ENCODE measurements at places on chromosomes 13 and 19.

GRCh38 chr13:25469169-25469525 is 97.4 kb downstream of the ATP8A2 start:
- H3K27me3 ChIP-seq: peaks cover 26% of the 10 kb centered on the region
- no peaks in the 10 kb centered on the region for H3K36me3 ChIP-seq
- H3K4me1 ChIP-seq: no peaks in the 10 kb centered on the region
- H3K27ac ChIP-seq: no peak overlapping the region
- no peak for DNase-seq
- no peak overlapping the region for H3K4me3 ChIP-seq

DNA sequence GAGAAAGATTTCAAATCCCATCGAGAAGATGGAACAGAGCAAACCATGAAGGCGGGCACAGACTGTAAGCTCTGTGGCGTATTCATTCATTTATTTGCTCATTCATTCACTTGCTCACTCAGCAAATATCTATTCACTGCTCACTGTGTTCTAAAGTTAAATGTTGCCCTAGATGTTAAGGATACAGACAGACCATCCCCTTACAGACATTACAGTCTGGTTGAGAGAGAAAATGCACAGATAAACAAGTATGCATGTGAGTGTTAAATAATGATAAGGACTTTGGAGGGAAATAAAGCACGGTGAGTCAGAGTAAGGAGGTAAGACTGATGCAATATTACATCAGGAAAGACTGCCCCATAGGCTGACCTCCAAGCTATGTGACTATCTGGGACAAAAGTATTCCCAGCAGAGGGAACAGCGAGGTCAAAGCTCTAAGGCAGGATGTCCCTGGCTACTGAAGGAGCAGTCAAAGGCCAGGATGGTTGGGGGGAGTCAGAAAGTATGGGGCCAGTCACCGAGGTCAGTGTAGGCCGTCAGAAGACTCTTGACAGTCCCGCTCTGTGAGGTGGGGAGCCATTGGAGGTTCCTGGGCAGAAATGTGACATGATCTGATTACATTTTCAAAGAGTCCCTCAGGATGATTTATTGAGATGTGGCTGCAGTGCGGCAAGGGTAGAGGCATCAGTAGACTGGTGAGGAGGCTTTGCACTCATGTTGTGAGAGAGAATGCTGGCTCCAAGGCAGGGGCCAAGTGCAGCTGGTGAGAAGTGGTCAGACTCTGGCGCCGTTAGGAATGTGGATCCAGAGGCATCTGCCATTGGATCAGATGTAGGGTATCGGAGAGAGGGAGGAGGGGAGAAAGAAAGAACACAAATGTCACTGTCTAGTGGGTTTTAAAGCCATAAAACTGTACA is 37.9 kb downstream of the MBNL2 start:
- peak overlapping the region; percentile 64 for H3K27ac ChIP-seq
- H3K27me3 ChIP-seq: no peaks in the 10 kb centered on the region
- no peak overlapping the region for H3K4me3 ChIP-seq
- DNase-seq: no peak
- no peaks in the 10 kb centered on the region for H3K36me3 ChIP-seq

DNA sequence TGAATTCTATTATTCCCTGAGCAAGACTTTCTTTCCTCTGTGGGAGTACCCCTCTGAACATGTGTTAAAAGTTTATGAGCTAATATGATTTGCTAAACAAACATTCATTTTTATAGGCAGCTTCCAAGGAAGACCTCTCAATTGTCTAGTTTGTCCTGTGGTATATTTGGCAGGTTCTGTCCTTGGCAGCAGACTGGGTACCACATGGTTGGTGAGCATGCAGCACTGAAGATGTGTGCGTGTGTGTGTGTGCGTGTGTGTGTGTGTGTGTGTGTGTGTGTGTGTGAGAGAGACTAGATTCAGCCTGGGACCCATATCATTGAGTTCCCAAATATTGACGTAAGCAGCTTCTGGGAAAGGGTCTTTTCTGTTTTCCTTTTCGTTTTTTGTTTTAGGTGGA is 24.0 kb downstream of the FGF9 start:
- no peaks in the 10 kb centered on the region for H3K27me3 ChIP-seq
- H3K4me3 ChIP-seq: no peak overlapping the region
- H3K27ac ChIP-seq: no peak overlapping the region
- DNase-seq: no peak
- no peaks in the 10 kb centered on the region for H3K36me3 ChIP-seq

- no peak overlapping the region for H3K4me3 ChIP-seq
- peaks cover 2% of the 10 kb centered on the region for H3K36me3 ChIP-seq
- no peaks in the 10 kb centered on the region for H3K27me3 ChIP-seq
- no peak for DNase-seq
Observed at GRCh38 chr13:110183910-110184309, 123.0 kb downstream of the COL4A1 start.

DNA sequence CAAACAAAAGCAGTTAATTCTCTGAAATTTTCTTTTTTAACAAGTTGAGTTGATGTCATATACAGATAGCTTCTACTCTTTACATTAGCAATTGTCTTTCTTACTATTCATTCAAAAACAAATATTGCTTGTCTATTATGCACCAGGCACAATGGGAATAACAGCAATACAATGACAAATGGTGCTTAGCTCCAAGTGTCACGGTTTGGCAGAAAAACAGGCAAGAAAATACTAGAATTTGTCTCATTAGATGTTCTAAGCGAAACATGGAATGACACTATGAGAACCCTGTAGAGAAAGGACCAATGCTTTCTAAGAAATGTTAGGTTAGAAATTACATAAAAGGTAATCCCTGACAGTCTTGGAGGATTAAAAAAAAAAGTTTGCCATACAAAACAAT is 187.6 kb downstream of the PCDH9 start:
- H3K27ac ChIP-seq: no peak overlapping the region
- no peaks in the 10 kb centered on the region for H3K36me3 ChIP-seq
- no peaks in the 10 kb centered on the region for H3K27me3 ChIP-seq
- no peak for DNase-seq

GRCh38 chr13:46698910-46699460 is 98.0 kb downstream of the ESD start:
- no peaks in the 10 kb centered on the region for H3K4me1 ChIP-seq
- peaks cover 18% of the 10 kb centered on the region for H3K36me3 ChIP-seq
- H3K27me3 ChIP-seq: no peaks in the 10 kb centered on the region
- H3K4me3 ChIP-seq: no peak overlapping the region

DNA sequence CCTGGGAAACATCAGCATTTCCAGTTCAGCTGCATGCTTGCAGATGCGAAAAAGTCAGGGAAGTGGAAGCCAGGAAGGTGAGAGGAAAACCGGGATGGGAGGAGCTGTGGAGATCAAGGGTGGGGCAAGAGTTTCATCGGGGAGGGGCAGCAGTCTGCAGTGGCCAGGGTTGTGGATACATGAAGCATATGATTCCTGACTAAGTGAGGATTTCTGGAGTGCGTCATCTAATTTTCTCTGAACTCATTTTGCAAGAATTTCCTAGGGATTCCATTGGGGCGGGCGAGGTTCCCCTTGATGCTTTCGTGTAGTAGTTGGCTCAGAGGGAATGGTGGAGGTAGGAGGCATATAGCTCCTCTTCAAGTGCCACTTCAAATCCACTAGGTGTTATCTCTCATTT is 344.1 kb upstream of the TMTC4 start:
- no peaks in the 10 kb centered on the region for H3K4me1 ChIP-seq
- no peak for DNase-seq
- no peak overlapping the region for H3K4me3 ChIP-seq
- no peaks in the 10 kb centered on the region for H3K36me3 ChIP-seq
- H3K27me3 ChIP-seq: no peaks in the 10 kb centered on the region
- no peak overlapping the region for H3K27ac ChIP-seq

DNA sequence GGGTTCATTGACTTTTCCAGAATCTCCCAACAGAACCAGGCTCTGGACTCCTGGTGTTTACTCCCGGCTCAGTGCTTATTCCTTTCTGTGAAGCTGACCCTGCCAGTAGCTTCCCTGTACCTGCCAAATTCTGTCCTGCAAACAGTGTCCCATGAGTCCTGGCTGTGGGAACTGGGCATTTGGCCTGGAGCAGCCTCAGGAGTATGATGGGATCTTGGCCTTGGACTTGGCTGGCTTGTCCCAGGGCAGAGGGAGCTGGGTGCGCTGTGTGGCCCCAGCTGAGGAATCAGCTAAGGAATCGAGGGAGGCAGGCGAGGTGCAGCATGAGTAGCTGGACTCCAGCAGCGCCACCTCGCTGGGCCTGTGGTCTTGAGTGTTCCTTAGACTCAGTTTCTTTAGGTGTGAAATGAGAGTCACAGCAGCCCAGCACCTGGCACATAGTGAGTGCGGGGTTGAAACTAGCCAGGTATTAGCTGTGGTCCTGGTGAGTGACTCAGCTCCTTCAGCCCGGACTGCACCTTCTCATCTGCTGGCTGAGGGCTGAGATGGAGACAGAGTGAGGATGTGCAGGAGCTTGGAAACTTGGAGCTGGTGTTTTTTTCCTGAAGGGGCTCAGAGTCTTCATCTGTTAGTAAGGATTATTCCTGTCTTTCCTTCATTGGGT is 10.4 kb downstream of the CLASRP start:
- H3K4me3 ChIP-seq: no peak overlapping the region
- no peaks in the 10 kb centered on the region for H3K36me3 ChIP-seq
- H3K4me1 ChIP-seq: peaks cover 35% of the 10 kb centered on the region
- no peak overlapping the region for H3K27ac ChIP-seq
- DNase-seq: no peak
- no peaks in the 10 kb centered on the region for H3K27me3 ChIP-seq

DNA sequence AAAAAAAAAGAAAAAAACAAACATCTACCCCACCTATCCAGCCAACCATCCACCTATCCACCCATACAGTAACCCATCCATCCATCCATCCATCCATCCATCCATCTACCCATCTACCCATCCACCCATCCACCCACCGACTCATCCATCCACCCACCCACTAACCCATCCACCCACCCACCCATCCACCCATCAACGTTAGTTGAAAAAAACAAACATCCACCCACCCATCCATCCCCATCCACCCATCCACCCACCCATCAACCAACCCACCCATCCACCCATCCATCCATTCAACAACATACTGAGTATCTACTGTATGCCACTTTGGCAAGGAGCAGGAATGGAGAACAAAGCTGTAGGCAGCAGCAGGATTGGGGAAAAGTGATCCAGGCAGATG is 6.1 kb upstream of the AP3D1 start:
- H3K4me3 ChIP-seq: no peak overlapping the region
- H3K4me1 ChIP-seq: peaks cover 10% of the 10 kb centered on the region
- DNase-seq: no peak
- H3K27ac ChIP-seq: no peak overlapping the region
- H3K36me3 ChIP-seq: no peaks in the 10 kb centered on the region
- no peaks in the 10 kb centered on the region for H3K27me3 ChIP-seq

GRCh38 chr19:1251330-1252220 is 3.2 kb downstream of the MIDN start:
- H3K27ac ChIP-seq: peak overlapping the region; percentile 98
- DNase-seq: peak; percentile 82
- H3K36me3 ChIP-seq: no peaks in the 10 kb centered on the region
- H3K4me3 ChIP-seq: peak overlapping the region; percentile 87

DNA sequence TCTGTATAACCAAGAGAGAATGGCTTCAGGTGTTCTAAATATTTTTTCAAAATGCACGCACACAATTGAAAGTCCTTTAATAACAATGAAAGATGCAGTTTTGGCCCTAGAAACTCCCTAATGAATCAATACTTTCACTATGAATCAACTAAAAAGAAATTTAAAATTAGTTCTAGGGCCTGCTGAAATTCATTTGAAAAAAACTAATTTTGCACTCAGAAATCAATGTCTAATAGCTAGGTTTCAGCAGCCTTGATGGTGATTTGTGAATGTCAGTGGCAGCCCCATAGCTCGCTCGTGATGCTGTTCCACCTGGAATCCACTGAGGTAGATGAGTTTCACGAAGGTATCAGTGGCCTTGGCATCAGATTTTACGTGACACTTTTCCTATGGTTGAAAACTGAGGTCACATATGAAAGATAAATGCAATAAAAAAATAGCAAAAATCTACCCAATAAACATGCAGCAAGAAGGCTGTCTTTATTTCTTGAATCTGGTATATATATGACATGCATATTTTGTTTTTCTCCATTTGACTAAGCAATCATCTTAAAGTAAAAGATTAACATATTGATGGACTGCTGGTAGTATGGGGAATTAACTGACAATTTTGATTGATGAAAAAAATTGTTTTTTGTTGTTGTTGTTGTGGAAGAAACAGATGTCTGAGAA is 141.0 kb downstream of the AKAP11 start:
- H3K4me3 ChIP-seq: no peak overlapping the region
- H3K27ac ChIP-seq: no peak overlapping the region

DNA sequence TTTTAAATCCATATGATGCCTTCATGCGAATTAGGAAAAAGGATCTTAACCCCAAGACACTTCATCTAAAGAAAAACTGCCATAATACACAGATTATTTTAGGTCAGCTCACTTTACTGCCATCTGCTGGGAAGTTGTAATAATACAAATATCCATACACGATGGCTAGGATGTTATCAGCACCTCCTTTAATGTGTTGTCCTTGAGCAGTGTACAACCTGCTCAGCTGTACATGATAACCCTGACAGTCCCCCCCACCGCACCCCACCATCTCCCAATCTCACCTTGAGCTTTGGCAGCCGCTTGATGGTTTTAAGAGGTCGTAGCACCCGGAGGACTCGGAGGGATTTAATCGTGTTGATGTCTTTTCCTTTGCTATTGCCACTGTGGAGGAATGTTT is 112.2 kb downstream of the IER2 start:
- H3K27me3 ChIP-seq: no peaks in the 10 kb centered on the region
- H3K4me1 ChIP-seq: no peaks in the 10 kb centered on the region
- H3K36me3 ChIP-seq: no peaks in the 10 kb centered on the region
- no peak for DNase-seq
- no peak overlapping the region for H3K27ac ChIP-seq
- H3K4me3 ChIP-seq: no peak overlapping the region

- peak overlapping the region; percentile 46 for H3K27ac ChIP-seq
- H3K4me1 ChIP-seq: no peaks in the 10 kb centered on the region
- DNase-seq: no peak
Observed at GRCh38 chr13:45700971-45701900, 884 bp upstream of the CBY2 start.

- H3K4me1 ChIP-seq: peaks cover 3% of the 10 kb centered on the region
- no peaks in the 10 kb centered on the region for H3K36me3 ChIP-seq
- H3K27ac ChIP-seq: peak within 1 kb of the TSS; percentile 70
- H3K4me3 ChIP-seq: peak within 1 kb of the TSS; percentile 11
- peak; percentile 66 for DNase-seq
Observed at GRCh38 chr19:8577247-8577646, at the start of gene MYO1F. Gene MYO1F, minus strand, starts transcription at chr19:8577442. Its CDS starts 133 bp downstream, at chr19:8577309.

DNA sequence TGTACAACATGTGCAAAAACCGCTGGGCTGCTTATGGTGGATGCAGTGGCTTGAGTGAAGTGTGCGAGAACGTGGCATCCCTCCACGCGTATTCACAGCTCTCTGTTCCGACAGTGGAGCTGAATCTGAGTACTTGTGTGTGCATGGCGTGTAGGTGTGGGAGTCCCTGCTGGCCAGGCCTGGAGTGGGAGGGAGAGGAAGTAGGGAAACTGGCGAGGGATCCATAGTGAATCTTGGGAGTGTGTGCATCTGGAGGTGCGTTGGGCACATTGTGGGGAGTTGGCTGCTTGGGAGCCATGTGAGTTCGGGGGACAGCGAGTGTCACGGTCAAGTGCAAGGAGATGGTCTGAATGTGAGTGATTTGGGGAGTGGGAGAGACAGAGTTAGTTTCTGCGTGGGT is 2.4 kb downstream of the KLC3 start:
- H3K4me1 ChIP-seq: peaks cover 12% of the 10 kb centered on the region
- H3K27me3 ChIP-seq: peaks cover 81% of the 10 kb centered on the region
- no peaks in the 10 kb centered on the region for H3K36me3 ChIP-seq
- no peak for DNase-seq

- peaks cover 6% of the 10 kb centered on the region for H3K4me1 ChIP-seq
- no peaks in the 10 kb centered on the region for H3K36me3 ChIP-seq
- H3K4me3 ChIP-seq: no peak overlapping the region
Observed at GRCh38 chr13:30871588-30872275, 34.3 kb upstream of the MEDAG start.
